ENCODE measurements at places on chromosomes 13 and 19. TPM values are rescaled to one million over a fixed set of nuclear protein-coding genes. Genes with fewer than 3 reads are reported as not detected.

GRCh38 chr13:84885868-84886267 lies 913.4 kb downstream of the SLITRK6 start:
- H3K27ac ChIP-seq = no peak overlapping the region
- DNase-seq = no peak
- no peaks in the 10 kb centered on the region for H3K4me1 ChIP-seq
- no peaks in the 10 kb centered on the region for H3K27me3 ChIP-seq
- H3K36me3 ChIP-seq = no peaks in the 10 kb centered on the region

DNA sequence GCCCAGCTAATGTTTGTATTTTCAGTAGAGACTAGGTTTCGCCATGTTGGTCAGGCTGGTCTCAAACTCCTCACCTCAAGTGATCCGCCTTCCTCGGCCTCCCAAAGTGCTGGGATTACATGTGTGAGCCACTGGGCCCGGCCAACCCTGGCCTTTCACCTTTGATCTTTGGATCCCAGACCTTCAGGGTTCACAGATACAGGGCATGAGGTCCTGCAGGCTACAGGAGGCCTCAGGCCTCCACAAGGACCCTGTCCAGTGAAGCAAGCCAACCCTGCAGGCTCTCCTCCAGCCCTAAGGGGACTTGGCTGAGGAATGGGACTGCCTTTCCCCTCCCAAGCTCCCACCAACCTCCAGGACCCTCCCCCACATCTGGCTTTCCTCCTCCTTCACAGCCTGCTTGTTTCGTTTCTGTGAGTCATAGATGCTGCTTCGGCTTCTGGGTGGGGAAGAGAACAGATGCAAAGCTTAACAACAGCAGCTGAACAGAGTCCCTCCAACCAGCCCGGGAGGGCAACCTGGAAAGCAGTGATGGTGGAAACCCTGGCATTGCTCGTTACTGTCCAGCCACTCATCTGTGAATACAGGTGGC lies 11.8 kb downstream of the ARHGEF18 start:
- H3K36me3 ChIP-seq = no peaks in the 10 kb centered on the region
- no peak overlapping the region for H3K4me3 ChIP-seq
- peaks cover 53% of the 10 kb centered on the region for H3K27me3 ChIP-seq
- no peaks in the 10 kb centered on the region for H3K4me1 ChIP-seq

GRCh38 chr13:101512650-101513049 lies 60.2 kb downstream of the ITGBL1 start:
- H3K27me3 ChIP-seq = peaks cover 3% of the 10 kb centered on the region
- no peak overlapping the region for H3K4me3 ChIP-seq
- no peak for DNase-seq
- H3K36me3 ChIP-seq = no peaks in the 10 kb centered on the region
- H3K27ac ChIP-seq = no peak overlapping the region

- H3K27ac ChIP-seq = no peak overlapping the region
- peaks cover 3% of the 10 kb centered on the region for H3K4me1 ChIP-seq
- no peak overlapping the region for H3K4me3 ChIP-seq
- no peak for DNase-seq
- peaks cover 68% of the 10 kb centered on the region for H3K27me3 ChIP-seq
These were observed 77.2 kb upstream of the PABPC3 start for GRCh38 chr13:25018729-25019115.

GRCh38 chr13:96652506-96652905 lies 341.8 kb downstream of the OXGR1 start:
- H3K27me3 ChIP-seq = no peaks in the 10 kb centered on the region
- H3K4me3 ChIP-seq = no peak overlapping the region
- DNase-seq = no peak
- no peaks in the 10 kb centered on the region for H3K4me1 ChIP-seq
- H3K27ac ChIP-seq = no peak overlapping the region

DNA sequence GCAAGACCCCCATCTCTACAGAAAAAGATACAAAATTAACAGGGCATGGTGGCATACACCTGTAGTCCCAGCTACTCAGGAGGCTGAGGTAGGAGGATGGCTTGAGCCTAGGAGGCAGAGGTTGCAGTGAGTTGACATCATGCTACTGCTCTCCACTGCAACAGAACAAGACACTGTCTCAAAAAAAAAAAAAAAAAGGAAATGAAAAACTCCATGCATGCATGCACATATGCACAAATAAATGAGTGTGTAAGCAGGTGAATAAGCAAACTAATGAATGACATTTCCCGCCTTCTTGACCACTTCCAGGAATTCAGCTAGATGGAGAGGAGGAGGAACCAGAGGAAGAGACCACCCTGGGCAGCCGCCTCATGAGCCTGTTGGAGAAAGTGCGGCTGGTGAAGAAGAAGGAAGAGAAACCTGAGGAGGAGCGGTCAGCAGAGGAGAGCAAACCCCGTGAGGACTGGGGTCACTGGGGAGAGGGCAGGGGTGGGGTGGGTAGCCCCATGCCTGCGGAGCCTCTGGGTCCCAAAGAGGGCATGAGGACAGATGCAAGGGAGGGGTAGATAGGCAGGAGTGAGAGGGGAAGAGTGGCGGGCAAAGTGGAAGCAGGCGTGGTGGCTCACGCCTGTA lies 58.8 kb downstream of the RYR1 start:
- no peaks in the 10 kb centered on the region for H3K36me3 ChIP-seq
- H3K4me3 ChIP-seq = peak overlapping the region; percentile 19
- H3K4me1 ChIP-seq = no peaks in the 10 kb centered on the region
- DNase-seq = no peak
- no peak overlapping the region for H3K27ac ChIP-seq

DNA sequence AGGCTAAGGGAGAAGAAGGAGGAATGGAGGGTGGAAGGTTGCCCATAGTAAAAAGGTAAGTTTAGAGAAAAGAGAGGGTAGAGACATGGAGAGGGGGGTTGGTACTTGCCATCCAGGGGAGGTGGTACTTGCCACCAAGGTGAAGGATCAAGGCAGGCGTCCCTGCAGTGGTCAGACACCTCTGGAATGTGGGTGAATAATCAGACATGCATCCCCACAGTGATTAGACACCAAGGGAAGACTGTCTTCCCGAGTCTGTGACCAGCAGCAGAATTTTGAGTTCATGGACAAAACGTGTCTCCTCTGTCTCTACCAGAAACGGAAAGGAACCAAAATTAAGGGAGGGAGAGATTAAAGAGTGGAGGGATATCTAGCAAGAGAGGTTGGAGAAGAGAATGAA lies 27.1 kb upstream of the IGFL1 start:
- H3K27ac ChIP-seq = no peak overlapping the region
- DNase-seq = no peak
- no peaks in the 10 kb centered on the region for H3K36me3 ChIP-seq
- H3K4me1 ChIP-seq = no peaks in the 10 kb centered on the region
- H3K4me3 ChIP-seq = no peak overlapping the region

DNA sequence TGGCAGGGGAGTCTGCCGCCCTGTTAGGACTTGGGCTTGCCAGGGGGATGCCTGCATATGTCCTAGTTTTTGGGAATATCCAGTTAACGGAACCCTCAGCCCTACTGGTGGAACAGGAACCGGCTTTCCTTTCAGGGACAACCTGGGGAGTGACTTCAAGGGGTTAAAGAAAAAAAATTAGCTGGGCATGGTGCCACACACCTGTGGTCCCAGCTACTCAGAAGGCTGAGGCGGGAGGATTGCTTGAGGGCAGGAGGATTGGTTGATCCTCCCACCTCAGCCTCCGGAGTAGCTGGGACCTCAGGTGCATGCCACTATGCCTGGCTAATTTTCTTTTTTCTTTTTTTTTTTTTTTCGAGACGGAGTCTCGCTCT lies 22.5 kb downstream of the LDLR start:
- no peaks in the 10 kb centered on the region for H3K4me1 ChIP-seq
- no peaks in the 10 kb centered on the region for H3K27me3 ChIP-seq
- H3K27ac ChIP-seq = no peak overlapping the region
- peaks cover 20% of the 10 kb centered on the region for H3K36me3 ChIP-seq

DNA sequence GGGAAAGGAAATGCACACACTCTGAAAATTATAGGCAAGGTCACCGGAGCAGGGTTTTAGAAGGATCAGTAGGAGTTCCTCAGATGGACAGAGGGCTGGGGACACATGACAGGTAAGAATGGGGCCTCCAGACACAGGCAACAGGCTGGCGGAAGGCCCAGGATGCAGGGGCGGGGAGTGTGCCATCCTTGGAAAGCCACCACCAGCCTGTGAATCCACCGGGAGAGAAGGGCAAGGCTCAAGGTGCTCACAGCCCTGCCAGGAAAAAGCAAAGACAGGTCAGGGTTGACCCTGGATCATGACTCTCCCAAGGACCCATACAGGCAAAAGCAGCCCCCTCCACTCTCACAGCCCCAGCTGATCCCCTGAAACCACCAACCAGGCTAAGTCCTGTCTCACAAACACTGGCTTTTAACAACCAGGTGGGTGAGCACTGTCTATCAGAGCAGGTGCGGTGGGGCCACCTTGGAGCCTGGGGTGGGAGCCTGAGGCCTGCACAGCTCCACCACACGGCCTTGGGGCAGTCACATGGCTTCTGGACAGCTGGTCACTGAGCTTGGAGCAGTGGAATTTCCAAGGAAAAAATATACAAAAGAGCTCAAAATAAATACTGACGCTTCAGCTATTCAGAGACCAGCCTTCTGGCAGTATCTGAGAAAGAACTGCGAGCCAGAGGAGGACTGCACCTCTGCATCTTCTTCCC lies 35.2 kb upstream of the ISYNA1 start:
- H3K27me3 ChIP-seq = no peaks in the 10 kb centered on the region
- no peak overlapping the region for H3K27ac ChIP-seq
- DNase-seq = no peak
- H3K36me3 ChIP-seq = no peaks in the 10 kb centered on the region
- no peak overlapping the region for H3K4me3 ChIP-seq
- peaks cover 17% of the 10 kb centered on the region for H3K4me1 ChIP-seq

DNA sequence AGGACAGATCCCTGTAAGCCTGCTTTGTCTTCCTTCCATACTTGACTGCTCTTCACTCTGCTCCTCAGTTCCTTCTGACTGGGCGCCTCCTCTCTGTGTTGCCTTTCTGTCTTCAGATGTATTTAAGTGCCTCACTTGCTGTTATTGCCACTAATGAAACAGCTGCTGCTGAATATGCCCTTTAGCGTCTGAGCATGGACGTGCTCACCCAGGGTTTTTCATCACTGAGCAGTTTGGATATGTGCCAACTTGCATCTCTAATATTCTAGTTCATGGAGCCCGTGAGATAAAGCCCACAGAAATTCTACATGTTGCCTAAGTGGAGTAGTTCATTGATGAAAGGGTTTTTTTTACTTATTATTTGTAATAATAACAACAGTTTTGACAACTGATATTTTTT lies 198.2 kb downstream of the MYO16 start:
- H3K4me1 ChIP-seq = no peaks in the 10 kb centered on the region
- no peak overlapping the region for H3K4me3 ChIP-seq
- H3K27me3 ChIP-seq = no peaks in the 10 kb centered on the region
- DNase-seq = no peak

DNA sequence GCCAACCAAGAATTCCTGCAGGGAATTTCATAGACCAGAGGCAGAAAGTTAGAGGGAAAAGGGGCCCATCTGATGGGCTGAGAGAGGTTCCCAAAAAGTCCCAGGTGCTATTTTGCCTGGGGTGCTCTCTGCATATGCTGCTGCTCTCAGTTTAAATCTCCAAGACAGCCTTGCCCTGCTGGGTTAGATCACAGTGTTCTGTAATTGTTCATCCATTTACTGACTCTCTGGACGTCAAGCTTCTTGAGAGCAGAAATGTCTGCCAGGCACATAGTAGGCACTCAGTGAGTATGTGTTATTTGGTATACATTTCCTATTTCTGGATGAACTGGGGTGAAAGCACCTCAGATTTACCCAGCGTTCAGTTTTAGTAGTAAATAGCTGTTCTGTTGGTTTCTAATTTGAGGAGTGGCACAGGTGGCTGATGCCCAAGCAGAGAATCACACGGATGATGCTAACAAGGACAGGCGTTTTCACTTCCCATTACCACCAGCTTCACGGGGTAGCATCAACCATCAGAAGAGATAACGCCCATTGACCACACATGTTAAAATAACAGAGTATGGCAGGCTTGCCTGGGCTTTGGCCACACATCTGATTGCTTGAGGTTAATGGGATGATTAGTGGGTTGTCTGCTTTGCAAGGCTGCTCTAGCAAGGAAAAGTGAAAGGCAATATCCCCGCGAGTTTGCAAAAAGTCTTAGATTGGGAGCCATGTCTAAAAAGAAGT lies 161.1 kb downstream of the SLC7A1 start:
- H3K27me3 ChIP-seq = peaks cover 15% of the 10 kb centered on the region
- DNase-seq = no peak
- H3K36me3 ChIP-seq = no peaks in the 10 kb centered on the region
- H3K27ac ChIP-seq = no peak overlapping the region
- H3K4me1 ChIP-seq = peaks cover 6% of the 10 kb centered on the region
- no peak overlapping the region for H3K4me3 ChIP-seq

DNA sequence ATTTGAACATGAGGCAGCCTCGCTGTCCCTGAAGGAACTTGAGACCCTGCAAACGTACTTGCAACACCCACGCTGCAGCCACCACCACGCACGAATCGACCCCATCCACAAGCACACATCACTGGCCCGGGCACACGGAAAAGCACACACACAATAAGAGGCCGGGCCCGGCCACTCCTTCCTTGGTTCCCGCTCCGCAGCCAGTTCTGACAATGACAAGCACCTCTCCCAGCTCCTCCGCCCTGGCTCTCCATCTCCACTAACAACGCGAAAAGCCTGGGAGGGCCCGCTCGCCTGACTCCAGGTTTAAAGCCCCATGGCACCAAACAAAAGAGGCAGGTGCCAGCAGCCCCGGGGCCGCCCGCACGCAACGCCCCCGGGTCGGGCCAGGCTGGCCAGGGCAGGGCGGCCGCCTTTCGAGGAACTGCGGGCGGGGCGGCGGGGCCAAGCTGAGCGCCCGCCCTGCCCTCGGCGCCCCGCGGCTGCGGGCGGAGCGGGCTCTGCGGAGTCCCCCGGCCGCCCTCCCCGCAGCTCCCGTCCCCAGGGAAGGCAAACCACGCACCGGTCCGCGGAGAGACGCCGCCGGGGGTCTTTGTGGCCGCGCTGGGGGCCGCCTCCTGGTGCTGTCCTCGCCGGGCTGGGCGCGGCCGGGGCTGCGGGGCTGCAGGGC lies 495 bp downstream of the DCLK1 start:
- no peak overlapping the region for H3K27ac ChIP-seq
- peaks cover 77% of the 10 kb centered on the region for H3K27me3 ChIP-seq
- H3K4me3 ChIP-seq = peak overlapping the region; percentile 79
- H3K4me1 ChIP-seq = peaks cover 6% of the 10 kb centered on the region
- peak; percentile 19 for DNase-seq

DNA sequence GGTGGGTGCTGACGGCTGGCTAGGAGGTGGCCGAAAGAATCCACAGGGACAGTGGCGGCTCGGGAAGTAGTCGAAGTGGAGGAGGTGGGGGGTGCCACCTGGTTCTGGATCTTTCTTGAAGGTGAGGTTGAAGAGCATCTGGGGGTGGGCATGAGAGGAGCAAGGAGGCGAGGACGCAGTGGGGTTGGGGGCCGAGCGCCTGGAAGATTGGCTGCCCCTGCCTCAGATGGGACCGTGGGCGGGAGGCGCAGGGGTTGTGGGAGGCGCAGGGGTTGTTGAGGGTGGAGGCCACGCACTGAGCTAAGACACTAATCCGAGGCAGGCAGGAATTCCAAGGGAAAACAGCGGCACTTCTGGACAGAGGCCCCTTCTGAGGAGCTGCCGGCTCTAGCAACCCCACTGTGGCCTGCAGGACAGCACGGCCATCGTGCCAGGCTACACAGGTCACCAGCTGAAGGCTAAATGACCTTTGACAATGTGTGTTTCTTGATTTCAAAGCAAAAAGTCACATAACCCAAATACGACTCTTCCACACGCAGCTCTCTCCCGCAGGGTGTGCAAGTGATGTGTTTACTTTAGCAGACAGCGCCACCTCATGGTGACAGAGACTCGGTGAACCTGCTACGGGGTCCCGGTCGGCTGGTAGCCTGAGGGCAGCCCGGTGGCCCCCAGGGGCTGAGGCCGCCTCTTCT lies 44.1 kb upstream of the RANBP3 start:
- DNase-seq = peak; percentile 61
- H3K4me3 ChIP-seq = no peak overlapping the region
- H3K27me3 ChIP-seq = no peaks in the 10 kb centered on the region
- peak overlapping the region; percentile 77 for H3K27ac ChIP-seq
- H3K36me3 ChIP-seq = peaks cover 11% of the 10 kb centered on the region

SIGLEC8 gene
- not detected for total RNA-seq

SIGLEC11 gene
- total RNA-seq = not detected

CEACAM6 gene
- 0.31 TPM for total RNA-seq

SHISA7 gene
- total RNA-seq = 0.10 TPM

Data from progenitor cell of endocrine pancreas (in vitro differentiated cells).